Activated T-cell treated with anti-CD3 and anti-CD28 coated beads for 1 hour (primary cell): ENCODE measurements at places on chromosomes 7 and 10.

GRCh38 chr10:92829786-92830377, 18.4 kb upstream of the EXOC6 start:
- DNase-seq = no peak

DNA sequence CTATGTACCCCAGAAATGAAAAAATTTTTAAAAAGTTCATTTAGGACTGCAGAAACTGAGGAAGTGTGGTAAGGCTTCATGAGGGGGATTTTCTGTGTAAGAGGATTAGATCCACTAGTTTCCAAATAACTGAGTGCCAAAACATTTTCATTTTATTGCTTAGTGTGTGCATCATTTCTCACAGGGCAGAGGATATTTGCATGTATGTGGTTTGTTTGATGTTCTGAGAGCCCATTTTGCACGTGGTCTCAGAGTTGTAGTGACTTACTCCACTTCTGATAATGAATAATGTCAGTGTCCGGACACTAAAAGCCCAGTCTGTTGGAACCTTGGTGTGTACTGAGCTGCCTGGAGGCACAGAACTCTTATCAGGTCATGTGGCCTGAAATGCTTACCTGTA, 299.9 kb downstream of the AUTS2 start:
- no peak for DNase-seq

DNA sequence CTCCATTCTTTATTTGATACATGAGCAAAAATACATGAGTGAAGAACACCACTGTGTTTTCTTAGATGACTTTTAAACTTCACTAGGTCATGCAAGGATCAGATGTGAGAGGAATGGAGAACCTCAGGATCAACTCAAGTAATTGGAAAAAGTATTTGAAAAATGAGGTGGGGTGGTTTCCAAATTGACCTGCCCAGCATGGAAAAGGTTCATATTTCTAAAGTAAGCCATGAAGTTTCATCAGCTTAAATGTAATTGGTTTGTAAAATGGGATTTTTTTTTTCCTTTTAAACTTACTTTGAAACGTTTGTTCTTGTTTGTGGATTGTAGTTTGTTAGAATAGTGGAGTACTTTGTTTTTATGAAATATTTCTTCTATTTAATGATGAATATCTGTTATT, 134.8 kb downstream of the MLLT10 start:
- no peak for DNase-seq

- DNase-seq = no peak
Measured at GRCh38 chr7:157499121-157499834, 162.5 kb downstream of the DNAJB6 start.

DNA sequence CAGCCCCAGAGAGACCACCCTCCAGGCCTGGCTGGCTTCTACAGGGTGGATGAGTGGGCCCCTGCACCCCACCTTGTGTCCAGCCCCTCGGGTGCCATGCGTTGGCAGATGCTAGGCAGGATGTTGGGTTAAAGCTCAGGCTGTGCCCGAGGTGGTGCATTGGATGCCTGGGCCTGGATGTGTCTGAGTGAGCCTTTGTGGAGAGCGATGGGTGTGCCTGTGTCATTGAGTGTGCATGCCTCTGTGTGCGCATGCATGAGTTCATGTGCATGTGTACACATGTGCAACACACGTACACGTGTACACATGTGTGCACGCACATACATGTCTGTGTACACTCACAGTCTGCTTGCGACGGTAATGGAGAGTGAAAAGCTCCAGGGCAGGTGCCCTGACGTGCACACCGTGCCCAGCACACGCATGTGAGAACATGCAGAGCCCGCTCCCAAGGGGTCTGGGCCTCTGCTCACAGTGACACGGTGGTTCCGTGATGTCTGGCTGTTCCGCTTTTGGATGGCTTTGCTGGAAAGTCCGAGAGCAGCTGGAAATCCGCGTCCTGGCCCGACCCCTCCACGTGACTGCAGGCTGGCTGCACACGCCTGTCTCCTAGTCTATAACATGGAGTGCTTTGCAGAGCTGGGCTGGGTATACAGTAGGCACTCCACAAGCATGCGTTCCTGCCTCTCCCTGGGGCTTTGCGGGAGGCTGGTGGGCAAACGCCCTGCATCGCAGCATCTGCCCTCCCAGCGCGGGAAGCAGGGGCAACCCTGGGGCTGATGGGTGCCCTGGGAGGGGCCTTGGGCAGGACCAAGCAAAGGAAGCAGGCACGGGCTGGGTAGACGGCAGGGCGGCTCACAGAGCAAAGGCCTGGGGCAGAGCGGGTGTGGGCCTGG, 36.9 kb downstream of the ELFN1 start:
- DNase-seq = no peak

DNA sequence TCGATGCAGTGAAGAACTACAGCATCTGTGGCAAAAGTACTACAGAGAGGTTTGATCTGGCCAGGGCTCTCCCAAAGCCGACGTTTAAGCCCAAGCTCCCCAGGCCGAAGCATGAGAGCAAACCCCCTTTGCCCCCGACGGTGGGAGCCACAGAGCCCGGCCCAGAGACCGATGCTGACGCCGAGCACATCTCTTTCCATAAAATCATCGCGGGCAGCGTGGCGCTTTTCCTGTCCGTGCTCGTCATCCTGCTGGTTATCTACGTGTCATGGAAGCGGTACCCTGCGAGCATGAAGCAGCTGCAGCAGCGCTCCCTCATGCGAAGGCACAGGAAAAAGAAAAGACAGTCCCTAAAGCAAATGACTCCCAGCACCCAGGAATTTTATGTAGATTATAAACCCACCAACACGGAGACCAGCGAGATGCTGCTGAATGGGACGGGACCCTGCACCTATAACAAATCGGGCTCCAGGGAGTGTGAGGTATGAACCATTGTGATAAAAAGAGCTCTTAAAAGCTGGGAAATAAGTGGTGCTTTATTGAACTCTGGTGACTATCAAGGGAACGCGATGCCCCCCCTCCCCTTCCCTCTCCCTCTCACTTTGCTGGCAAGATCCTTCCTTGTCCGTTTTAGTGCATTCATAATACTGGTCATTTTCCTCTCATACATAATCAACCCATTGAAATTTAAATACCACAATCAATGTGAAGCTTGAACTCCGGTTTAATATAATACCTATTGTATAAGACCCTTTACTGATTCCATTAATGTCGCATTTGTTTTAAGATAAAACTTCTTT, 2.3 kb downstream of the LRRTM3 start:
- DNase-seq = no peak

GRCh38 chr7:140635345-140635744, 5.3 kb downstream of the DENND2A start:
- DNase-seq = no peak

- DNase-seq = no peak
Measured at GRCh38 chr10:124129471-124129870, 36.1 kb upstream of the CHST15 start.
